Hematopoietic multipotent progenitor cell (in vitro differentiated cells): ENCODE measurements at places on chromosomes 2 and 18. TPM values are rescaled to one million over a fixed set of nuclear protein-coding genes. Genes with fewer than 3 reads are reported as not detected.

Gene CNTNAP5
- total RNA-seq: 0.27 TPM

Gene GAREM1
- under 0.01 TPM for total RNA-seq

Gene STARD6
- not detected for total RNA-seq

Gene TRIB2
- total RNA-seq: 42.3 TPM

Gene LBX2
- total RNA-seq: 0.54 TPM

Gene CD8A
- total RNA-seq: 0.27 TPM

Gene MPV17
- total RNA-seq: 85.4 TPM

Gene AFF3
- 23.2 TPM for total RNA-seq

Gene ZNF532
- total RNA-seq: 7.3 TPM

Gene FBXO48
- 0.27 TPM for total RNA-seq

Gene TEKT4
- not detected for total RNA-seq

Gene IL1F10
- total RNA-seq: not detected

Gene CYTIP
- total RNA-seq: 45.5 TPM

Gene KLHL30
- not detected for total RNA-seq

Gene ALLC
- not detected for total RNA-seq

Gene CPLX4
- total RNA-seq: not detected

Gene INHBB
- total RNA-seq: under 0.01 TPM

Gene ZNF519
- total RNA-seq: 5.4 TPM

Gene PLCD4
- total RNA-seq: 0.27 TPM

Gene GRB14
- total RNA-seq: not detected

Gene HEATR5B
- 57.4 TPM for total RNA-seq

Gene PTRHD1
- 57.1 TPM for total RNA-seq

Gene OTOF
- total RNA-seq: 0.27 TPM

Gene ASXL3
- total RNA-seq: under 0.01 TPM

Gene KRTCAP3
- total RNA-seq: 2.2 TPM

Gene MARCO
- under 0.01 TPM for total RNA-seq

Gene STARD7
- 86.7 TPM for total RNA-seq

Gene CTAGE1
- not detected for total RNA-seq
